Hematopoietic multipotent progenitor cell (in vitro differentiated cells): ENCODE measurements at places on chromosomes 6 and 20. TPM values are rescaled to one million over a fixed set of nuclear protein-coding genes. Genes with fewer than 3 reads are reported as not detected.

- no peak for DNase-seq
These were observed 24.1 kb upstream of the SLC32A1 start for GRCh38 chr20:38700141-38700540.

- no peak for DNase-seq
These were observed 29.6 kb downstream of the RNASET2 start for GRCh38 chr6:166926748-166927147.

DNA sequence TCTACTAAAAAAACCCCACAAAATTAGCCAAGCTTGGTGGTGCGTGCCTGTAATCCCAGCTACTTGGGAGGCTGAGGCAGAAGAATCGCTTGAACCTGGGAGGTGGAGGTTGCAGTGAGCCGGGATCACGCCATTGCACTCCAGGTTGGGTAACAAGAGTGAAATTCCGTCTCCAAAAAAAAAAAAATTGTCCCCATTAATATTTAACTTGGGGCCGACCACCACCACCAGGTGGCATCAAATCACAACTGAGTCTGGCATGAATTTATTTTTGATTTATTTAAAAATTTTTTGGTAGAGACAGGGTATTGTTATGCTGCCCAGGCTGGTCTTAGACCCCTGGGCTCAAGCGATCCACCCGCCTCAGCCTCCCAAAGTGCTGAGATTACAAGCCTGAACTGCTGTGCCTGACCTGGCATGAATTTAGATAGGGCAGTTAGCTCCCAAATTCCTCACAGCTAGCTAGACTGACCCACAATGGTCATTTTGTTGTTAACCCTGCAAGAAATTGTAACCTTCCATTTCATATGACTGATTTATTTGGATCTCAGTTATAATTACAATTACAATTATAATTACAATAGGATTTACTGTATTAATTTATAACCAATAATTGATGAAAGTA is 17.1 kb upstream of the BEND3 start:
- DNase-seq: peak; percentile 65

GRCh38 chr20:44646023-44646640 is 5.4 kb downstream of the ADA start:
- DNase-seq: no peak

GRCh38 chr20:23664954-23665353 is 23.9 kb downstream of the CST4 start:
- no peak for DNase-seq

Gene CCN6
- total RNA-seq: not detected

DNA sequence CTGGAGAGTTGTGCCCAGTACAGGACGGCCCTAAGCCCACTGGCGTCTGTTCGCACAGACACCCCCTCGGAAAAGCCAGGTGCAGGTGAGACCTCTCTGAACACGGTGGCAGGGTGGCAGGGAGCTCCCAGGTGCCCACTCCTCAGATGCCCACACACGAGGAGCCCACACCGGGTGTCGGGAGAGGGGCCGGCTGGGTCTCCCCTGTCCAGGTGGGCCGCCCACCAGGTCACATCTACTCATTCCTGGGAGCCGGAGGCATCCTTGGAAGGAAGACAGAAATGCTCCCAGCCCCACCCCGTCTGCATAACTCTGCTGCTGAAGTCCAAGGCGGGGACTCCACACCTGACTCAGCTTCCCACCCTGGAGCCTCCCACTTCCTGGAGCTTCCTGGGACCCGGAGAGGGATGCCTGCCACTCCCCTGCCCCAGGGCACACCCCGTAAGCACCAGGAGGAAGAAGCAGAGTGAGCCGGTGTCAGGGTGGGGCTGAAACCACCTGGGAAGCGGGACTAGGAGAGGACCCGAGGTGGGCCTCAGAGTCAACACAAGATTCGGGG is 2.5 kb downstream of the SRMS start:
- no peak for DNase-seq

DNA sequence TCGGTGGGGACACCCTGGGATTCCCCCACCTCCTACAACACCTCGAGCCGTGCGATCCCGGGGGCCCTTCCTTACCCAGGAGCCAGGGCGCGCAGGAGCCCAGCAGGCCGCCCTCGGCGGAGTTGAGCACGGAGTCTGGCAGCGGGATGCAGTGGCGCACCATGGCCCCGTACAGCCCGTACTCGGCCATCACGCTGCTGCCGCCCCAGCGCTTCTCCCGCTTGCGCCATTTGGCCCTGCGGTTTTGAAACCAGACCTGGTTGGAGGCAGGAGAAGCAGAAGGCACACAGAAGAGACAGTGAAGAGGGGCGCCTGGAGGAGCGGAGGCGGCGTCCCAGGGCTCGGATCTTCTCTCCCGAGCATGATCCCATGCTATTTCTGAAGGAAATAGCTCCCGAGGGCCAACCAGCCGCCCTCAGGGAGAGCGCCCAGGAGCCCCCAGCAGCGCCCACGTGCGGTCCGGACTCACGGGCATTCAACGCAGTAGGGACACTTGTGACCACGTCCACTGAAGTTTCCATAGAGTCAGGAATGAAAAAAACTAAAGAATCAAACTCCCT is 4.3 kb downstream of the VSX1 start:
- DNase-seq: no peak

GRCh38 chr6:131003488-131004386 is 59.3 kb downstream of the EPB41L2 start:
- DNase-seq: no peak

Gene MAFB
- total RNA-seq: 0.27 TPM

DNA sequence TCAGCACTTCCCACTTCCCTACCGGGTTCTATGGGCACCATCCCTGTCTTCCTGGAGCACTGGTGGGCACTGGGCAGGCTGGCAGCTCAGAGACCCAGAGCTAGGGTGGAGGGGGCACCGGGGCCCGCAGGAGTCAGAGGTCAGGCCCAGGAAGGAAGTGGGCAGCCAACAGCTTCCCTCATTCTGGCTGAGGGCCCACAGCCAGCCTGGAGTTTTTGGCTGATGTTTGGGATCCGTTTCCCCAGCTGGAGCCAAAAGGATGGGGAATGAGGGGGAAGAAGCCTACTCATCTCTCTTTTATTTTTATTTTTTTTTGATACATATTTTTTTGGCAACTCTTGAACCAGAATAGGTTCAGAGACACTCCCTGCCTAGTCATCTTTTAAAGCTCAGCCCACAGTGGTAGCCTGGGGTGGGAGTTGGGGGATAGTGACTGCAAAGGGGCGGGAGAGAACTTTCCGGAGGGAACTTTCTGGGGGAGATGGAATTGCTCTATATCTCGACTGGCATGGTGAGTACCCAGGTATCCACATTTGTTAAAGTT is 54.2 kb upstream of the MLN start:
- no peak for DNase-seq

DNA sequence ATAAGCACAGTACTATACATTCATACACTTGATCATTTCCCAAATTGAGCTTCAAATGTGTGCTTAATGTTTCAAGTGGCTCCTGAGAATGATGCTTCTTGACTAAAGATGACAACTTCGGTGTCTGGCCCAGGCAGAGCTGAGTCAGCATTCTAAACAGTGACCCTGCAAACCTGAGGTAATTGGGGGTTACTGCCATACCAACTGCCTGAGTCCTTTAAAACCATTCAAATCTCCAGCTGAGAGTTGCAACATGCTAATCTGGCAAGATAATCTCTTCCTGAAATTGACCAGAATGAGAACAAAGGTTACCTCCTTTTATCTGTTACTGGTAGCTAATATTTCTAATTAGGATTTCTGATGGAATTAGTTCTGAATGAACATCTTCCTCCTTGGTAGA is 8.2 kb downstream of the BACH2 start:
- peak; percentile 32 for DNase-seq
